ENCODE measurements at places on chromosomes 5 and 9.
A peak's percentile ranks its signal among the peaks of the same experiment; 100 is the strongest.

- no peak for DNase-seq
Observed at GRCh38 chr9:92895812-92896436, 18.1 kb upstream of the ZNF484 start.

DNA sequence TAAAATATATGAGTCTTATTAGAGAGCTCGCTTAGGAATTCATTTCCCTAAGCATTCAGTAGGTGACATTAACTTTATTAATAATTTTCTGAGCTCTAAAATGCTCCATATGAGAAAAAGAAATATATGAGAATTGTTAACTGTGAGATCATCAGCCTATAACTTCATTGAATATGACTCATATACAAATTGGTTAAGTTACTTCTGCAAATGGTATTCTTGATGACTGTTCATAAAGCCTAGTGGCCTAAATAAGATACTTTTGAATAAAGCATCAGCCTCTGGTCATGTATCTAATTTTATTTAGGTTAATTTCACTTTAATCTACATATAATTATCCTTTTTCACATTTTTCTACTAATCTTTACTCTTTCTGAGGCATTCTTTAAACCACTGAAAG, 710.2 kb upstream of the ACO1 start:
- DNase-seq, result no peak

DNA sequence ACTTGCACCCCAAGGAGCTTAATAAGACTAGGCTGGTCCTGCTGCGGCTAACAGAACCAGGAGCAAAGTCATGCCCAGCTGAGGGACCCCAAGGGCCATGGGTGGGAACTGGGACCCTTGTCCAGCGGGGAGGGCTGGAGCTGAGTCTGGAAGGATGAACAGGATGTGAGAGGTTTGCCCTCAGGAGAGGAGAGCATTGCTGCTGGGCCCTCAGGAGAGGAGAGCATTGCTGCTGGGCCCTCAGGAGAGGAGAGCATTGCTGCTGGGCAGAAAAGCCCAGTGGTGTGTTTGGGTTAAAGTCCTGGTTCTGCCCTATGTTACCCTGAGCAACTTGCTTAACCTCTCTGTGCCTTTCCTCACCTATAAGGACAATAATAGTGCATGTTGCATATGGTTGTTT, 125.8 kb downstream of the MACROH2A1 start:
- DNase-seq, result no peak

DNA sequence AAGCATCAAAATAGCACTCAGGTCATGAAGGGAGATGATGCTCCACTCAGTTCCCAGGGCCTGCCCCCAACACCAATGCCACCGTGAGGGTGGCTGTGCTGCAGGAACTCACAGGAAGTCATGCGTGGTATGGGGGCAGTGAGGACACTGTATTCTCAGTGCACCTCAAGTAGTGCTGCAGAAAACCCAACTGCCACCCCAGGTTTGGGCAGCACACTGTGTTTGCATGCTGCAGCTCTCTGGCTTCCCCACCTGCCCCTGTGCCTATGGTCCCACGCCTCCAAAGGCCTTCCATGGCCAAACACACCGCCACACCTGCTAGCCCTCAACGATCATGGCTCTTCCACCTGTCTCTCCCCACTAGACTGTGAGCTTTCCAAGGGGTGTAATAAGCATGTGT, 14.3 kb downstream of the LHFPL2 start:
- no peak for DNase-seq

DNA sequence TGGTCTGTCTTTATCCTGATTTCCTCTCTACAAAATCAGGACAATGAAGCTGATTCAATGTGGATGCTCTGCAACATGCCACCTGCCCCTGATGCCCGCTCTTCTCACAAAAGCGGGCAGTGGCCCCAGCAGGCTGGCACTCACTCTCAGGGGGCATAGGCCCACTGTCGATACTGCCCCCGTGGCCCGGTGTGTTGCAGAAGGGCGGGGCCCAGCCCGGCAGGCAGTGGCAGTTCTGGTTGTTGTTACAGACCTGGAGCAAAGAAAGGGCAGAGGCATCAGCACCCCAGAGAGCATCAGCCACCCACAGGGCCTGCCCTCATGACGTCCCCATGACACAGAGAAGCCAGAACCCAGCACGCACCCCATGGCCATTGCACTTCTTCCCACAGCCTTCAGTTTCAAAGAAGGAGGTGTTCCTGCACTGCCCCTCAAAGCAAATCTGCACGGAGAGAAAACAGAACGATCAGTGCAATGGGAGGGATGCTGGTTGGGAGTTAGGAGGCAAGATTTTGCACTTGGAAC, 31.5 kb downstream of the NIPAL4 start:
- DNase-seq, result no peak

GRCh38 chr5:143114481-143114880, 289.0 kb downstream of the NR3C1 start:
- DNase-seq, result no peak

DNA sequence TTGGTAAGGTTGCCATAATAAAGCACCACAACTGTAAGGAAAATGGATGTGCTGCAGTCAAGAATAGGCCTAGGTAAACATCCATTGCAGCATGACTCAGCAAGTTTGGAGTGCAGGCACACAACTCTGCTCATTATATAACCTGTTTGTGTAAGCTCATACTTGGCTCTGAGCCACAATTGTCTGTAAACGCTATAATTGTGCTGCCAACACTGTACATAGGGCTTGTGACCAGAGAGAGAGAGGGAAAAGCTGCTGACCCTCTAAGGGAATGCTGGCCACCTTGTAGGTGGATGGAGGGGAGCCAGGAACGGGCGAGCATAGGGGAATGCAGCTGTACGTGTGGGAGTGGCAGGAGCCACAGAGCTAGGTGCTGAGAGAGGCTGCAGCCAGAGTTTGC, 2186.5 kb upstream of the ACO1 start:
- no peak for DNase-seq

DNA sequence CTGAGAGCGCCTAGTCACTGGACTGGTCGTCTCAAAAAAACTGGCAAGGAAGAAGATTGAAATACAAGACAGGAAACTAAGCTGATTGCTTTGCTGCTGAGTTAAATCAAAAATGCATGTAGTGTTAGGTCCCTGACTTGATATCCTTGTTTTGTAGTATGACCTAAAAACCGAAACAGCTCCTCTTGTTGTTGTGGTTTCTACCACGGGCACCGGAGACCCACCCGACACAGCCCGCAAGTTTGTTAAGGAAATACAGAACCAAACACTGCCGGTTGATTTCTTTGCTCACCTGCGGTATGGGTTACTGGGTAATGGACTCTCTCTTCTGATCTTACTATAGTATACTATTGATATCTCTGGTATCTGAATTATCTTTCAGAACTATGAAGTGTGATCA, 4.3 kb downstream of the MTRR start:
- DNase-seq, result no peak

- DNase-seq, result no peak
Observed at GRCh38 chr9:109349421-109349846, 28.6 kb upstream of the EPB41L4B start.

GRCh38 chr5:119218830-119219782, 136.7 kb upstream of the TNFAIP8 start:
- no peak for DNase-seq

DNA sequence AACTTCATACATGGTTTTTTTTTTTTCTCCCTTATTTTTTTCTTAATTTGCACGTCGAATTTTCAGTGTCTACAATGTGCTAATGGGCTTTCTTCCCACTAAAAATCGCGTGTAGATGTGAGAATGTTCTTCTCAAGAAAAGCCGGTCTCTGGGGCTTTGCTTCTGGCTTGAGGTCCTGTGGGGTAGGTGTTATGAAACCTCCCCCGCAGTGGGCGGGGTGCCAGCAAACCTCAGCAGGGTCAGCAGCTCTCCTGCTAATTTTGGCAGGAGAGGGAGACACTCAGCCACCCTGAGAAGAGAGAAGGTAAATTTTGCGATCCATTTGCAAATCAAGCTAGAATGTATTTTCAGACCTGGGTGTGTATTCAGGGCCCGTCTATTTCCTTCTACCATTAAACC, 59.9 kb downstream of the NPR3 start:
- DNase-seq, result no peak

GRCh38 chr5:92518318-92518904, 1062.6 kb downstream of the NR2F1-AS1 start:
- no peak for DNase-seq

DNA sequence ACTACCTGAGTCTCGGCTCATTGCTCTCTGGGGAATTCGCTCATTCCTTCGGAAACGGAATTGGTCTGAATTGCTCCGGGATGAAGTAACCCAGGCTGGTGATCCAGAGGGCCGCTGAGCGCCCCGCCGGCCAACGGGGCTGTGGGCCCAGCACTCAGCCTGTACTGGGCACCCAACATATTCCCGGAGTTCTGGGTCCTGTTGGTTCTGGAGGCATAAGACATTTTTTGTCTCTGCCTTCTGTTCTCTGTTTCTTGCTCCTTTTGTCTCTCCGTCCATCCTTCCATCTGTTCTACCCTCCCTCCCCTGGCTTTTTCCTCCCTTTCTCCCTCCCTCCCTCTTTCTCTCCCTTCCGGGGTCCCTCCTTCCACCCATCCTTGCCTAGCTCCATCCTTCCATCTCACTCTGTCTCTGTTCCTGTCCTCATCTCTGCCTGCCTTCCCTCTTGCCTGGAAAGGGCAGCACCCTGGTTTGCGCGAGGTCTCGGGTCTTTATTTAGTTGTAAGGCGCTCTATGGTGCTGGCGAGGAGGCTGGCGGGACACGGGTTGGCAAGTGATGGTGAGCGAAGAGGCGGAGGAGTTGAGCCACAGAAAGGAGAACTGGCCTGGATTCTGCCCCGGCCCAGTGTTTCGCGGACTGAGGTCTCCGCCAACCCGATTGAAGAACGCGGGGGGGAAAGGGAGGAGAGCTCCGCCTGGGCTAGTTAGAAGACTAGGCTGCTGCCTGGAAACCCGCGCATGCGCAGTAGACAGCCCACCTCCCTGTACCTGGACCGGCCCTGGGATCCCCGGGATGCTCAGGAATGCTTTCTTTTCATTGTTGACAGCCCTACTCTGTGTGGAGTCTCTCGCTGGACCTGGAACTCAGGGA, 1468.0 kb downstream of the FOXD4L5 start:
- DNase-seq, result peak; percentile 72

DNA sequence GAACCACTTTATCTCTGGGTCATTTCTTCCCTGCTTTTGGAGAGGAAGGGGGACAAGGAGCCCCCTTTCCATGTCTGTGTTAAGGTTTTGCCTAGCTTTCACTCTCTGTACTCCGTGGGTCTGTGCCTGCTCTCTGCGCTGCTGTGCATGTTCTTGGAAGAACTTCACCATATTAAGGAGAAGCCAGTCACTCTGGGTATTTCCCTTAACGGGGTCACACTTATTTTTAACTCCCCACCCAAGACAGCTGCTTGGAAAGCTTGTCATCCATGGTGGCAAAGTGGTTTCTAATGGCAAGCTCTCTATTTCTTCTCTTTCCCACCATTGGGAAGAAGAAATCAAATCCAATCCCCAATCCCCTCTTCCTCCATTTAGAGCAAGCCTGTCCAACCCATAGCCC, 44.8 kb upstream of the HMHB1 start:
- DNase-seq, result no peak

DNA sequence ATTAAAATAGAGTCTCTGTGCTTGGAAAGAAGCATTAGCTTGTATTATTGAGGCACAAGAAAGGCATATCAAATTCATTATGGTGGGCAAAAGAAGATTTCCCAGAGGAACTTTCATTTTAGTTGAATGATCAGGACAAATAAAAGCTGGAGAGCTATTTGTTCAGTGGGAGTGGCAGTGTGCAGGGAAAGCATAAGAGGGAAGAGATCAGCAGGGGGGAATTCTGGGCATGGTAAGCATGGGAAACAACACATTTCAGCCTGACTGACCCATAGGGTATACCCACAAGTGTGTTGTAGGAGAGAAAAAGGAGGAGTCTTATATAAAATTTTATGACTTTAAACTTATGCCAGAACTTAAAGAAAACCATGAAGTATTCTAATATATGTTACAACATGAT, 167.7 kb upstream of the RASA1 start:
- no peak for DNase-seq

DNA sequence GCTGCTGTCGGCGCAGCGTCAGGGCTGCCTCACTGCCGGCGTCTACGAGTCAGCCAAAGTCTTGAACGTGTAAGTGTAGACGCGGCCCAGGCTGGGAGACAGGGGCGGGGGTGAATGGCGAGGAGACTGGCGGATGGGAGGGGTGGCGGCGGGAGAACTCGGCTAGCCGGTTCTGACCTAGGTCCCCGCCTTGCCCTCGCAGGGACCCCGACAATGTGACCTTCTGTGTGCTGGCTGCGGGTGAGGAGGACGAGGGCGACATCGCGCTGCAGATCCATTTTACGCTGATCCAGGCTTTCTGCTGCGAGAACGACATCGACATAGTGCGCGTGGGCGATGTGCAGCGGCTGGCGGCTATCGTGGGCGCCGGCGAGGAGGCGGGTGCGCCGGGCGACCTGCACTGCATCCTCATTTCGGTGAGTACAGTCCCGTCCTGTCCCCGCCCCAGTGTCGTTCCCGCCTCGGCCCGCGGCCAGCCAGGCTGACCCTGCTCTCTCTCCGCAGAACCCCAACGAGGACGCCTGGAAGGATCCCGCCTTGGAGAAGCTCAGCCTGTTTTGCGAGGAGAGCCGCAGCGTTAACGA, 745 bp downstream of the GADD45G start:
- DNase-seq, result peak; percentile 60

- no peak for DNase-seq
Observed at GRCh38 chr5:76801159-76801802, 17.5 kb upstream of the F2RL1 start.

- no peak for DNase-seq
Observed at GRCh38 chr5:164012371-164012770, 507.0 kb downstream of the MAT2B start.

- no peak for DNase-seq
Observed at GRCh38 chr5:169635936-169636335, 1.1 kb upstream of the DOCK2 start.

- no peak for DNase-seq
Observed at GRCh38 chr9:93048566-93049448, 9.7 kb upstream of the SUSD3 start.

- DNase-seq, result no peak
Observed at GRCh38 chr9:78775211-78775610, 478.3 kb downstream of the PSAT1 start.

GRCh38 chr5:145551714-145552113, 283.4 kb downstream of the PRELID2 start:
- DNase-seq, result no peak

GRCh38 chr5:19928562-19929421, 59.2 kb downstream of the CDH18 start:
- no peak for DNase-seq

- peak; percentile 71 for DNase-seq
Observed at GRCh38 chr9:20640331-20641187, 18.3 kb upstream of the MLLT3 start.

- DNase-seq, result no peak
Observed at GRCh38 chr5:148989567-148989966, 73.3 kb downstream of the SH3TC2 start.

GRCh38 chr9:137321726-137322361, 19.8 kb upstream of the NRARP start:
- DNase-seq, result no peak
